Neural cell (in vitro differentiated cells): ENCODE measurements at places on chromosomes 13 and 19. TPM values are rescaled to one million over a fixed set of nuclear protein-coding genes. Genes with fewer than 3 reads are reported as not detected.

Gene KCNN4
- not detected in 2 replicates for polyA plus RNA-seq

Gene SIGLEC14
- not detected in 2 replicates for polyA plus RNA-seq

Gene KLK2
- polyA plus RNA-seq, result not detected in 2 replicates

Gene IL17D
- polyA plus RNA-seq, result 14.5 and 17.5 TPM in 2 replicates

Gene C2CD4C
- 21.4 and 22.8 TPM in 2 replicates for polyA plus RNA-seq

Gene SERP2
- polyA plus RNA-seq, result 14.8 and 15.4 TPM in 2 replicates

Gene ZNF208
- not detected in 2 replicates for polyA plus RNA-seq

Gene PLIN5
- polyA plus RNA-seq, result 1.0 and 1.3 TPM in 2 replicates

Gene NLRP11
- not detected in 2 replicates for polyA plus RNA-seq

Gene HSD11B1L
- polyA plus RNA-seq, result 170 and 223 TPM in 2 replicates

Gene ZNF571
- 6.5 and 7.9 TPM in 2 replicates for polyA plus RNA-seq

Gene SERPINE3
- polyA plus RNA-seq, result not detected in 2 replicates

Gene ZNF525
- polyA plus RNA-seq, result 2.8 and 5.1 TPM in 2 replicates

Gene KASH5
- 0.11 TPM in 1 of 2 replicates, not detected in the other for polyA plus RNA-seq

Gene KL
- polyA plus RNA-seq, result 0.09 TPM in 1 of 2 replicates, not detected in the other

Gene FCAR
- not detected in 2 replicates for polyA plus RNA-seq

Gene ZNF564
- 7.3 and 7.6 TPM in 2 replicates for polyA plus RNA-seq

Gene FUT1
- 0.15 and 0.26 TPM in 2 replicates for polyA plus RNA-seq

Gene ZNF549
- 17.9 and 24.0 TPM in 2 replicates for polyA plus RNA-seq

Gene CD37
- polyA plus RNA-seq, result not detected in 2 replicates

Gene YJEFN3
- polyA plus RNA-seq, result 26.9 and 28.1 TPM in 2 replicates

Gene CEACAM8
- not detected in 2 replicates for polyA plus RNA-seq
